ENCODE measurements at places on chromosomes 5 and 9.
A peak's percentile ranks its signal among the peaks of the same experiment; 100 is the strongest.

- no peak for DNase-seq
These were observed 57.7 kb upstream of the MEF2C start for GRCh38 chr5:88940713-88941112.

- no peak for DNase-seq
These were observed 187.0 kb upstream of the KCNN2 start for GRCh38 chr5:114174837-114175236.

GRCh38 chr5:685262-686171, 7.6 kb downstream of the TPPP start:
- DNase-seq: no peak

DNA sequence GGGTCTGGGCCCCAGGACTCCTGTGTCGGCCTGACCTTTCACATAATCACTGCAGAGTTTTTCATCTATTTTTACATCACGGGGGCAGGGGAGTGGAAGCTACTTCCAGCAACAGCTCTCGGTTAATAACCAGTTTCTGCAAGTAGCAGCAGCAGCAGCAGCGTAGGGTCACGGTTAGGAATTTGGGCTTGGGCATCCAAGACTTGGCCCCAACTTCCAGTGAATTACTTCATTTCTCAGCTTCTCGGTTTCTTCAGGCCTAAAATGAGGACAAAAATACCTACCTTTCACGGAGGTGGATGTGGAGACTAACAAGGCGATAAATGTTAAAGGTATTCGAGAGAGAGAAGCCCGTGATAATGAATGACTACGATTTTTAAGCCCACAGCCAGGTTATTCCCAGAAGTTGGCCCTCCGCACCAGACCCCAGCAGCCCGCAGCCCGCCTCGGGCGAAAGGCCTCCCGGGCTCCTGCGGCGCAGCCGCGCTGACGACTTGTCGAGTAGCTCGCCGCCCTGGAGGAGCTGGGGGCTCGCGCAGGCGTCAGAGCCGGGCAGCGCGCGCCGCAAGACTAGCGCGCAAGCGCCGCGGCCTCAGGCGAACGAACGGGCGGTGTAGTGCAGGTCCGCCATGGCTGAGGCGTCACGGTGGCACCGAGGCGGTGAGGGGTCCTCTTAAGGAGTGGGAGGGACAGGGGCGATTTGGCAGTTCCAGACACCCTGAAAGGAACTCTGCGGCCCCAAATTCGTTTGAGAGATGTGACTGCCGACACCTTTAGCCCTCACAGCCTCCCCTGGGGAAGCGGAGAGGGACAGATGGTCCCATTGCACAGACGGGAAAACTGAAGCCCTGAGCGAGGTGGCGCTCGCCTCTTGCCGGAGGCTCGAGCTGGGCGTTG, at the start of gene PKD2L2:
Gene PKD2L2, plus strand, starts transcription at position 595 of the 897 bp plus-strand sequence. Its CDS starts 35 bp downstream, at position 630.
- DNase-seq: peak; percentile 48

DNA sequence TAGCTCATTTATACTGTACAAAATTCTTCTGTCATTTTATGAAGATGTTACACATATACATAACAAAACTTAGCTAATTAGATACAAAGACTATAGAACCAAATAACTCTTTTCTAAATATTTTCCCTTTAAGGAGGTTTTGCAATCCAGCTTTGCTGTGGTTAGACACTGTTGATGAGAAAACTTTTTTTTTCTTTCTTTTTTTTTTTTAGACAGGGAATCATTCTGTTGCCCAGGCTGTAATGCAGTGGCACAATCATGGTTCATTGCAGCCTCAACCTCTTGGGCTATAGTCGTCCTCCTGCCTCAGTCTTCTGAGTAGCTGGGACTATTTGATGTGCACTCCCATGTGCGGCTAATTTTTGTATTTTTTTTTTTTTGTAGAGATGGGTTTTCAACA, 38.5 kb upstream of the CDKN2B start:
- DNase-seq: no peak

DNA sequence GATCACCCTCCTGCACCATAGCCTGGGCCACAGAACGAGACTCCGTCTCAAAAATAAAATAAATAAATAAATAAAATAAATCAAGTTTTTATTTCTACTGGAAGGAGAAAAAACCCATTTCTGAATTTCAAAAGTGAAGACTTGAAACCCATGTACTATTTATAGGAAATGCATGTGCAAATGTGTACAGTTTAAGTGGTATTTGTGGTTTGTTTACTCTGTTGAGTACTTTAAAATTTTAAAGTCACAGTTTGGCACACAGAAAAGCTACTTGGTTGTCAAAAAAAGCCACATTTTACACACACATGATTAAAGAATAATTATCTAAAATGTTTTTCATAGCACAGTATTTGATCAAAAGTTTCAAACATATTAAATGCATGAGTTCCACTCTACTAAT, 43.6 kb downstream of the NR3C1 start:
- no peak for DNase-seq

GRCh38 chr9:115164511-115164974, 46.6 kb upstream of the TNC start:
- no peak for DNase-seq

GRCh38 chr5:128528126-128528525, 9.9 kb downstream of the FBN2 start:
- DNase-seq: no peak

GRCh38 chr5:161064297-161064696, 212.3 kb upstream of the ATP10B start:
- no peak for DNase-seq

- no peak for DNase-seq
These were observed 86.4 kb downstream of the INIP start for GRCh38 chr9:112631313-112632070.

GRCh38 chr9:76629205-76629990, 134.8 kb upstream of the PCA3 start:
- no peak for DNase-seq

DNA sequence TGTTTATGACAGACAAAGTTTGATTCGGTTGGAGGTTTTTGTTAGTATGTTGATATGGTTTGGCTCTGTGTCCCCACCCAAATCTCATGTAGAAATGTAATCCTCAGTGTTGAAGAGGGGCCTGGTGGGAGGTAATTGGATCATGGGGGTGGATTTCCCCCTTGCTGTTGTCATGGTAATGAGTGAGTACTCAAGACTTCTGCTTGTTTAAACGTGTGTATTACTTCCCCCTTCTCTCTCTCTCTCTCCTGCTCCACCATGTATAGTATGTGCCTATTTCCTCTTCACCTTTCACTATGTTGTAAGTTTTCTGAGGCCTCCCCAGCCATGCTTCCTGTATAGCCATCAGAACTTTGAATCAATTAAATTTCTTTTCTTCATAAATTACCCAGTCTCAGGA, 415.1 kb downstream of the HCN1 start:
- no peak for DNase-seq

- no peak for DNase-seq
These were observed 23.6 kb upstream of the CEMIP2 start for GRCh38 chr9:71791875-71792274.

DNA sequence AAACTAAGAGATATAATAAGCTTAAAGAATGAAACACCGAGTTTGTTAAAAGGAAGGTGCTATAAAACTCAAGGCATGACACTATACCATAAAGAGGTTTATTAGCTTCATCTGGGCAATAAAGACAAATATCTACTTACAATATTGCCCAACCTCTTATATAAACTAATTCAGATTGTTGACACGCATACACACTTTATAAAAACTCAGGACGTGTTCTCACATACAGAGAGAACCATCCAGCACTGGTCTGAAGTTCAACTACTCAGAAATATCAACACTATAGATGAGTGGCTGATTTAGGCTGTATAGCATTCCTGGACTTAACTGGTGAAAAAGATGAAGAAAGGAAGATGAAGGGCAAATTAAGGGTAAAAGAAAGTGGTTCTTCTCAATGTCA, 81.2 kb downstream of the FRMD3 start:
- DNase-seq: no peak

DNA sequence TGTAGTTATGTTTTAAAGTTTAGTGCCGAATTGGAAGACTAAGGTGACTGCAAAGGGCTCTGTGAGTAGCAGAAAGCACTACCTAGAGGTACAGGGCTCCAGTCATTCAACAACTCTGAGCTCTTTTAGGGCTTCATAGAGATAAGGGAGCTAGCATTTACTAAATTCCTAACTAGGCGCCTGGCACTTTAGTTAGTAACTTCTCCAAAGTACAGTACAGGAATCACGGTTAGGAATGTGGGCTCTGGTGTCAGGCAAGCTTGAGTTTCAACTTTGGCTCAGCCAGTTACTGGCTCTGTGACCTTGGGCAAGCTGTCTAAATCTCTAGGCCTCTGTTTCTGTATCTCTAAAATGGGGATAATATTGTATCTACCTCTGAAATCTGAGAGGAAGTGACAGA, 115.3 kb downstream of the SLIT3 start:
- DNase-seq: no peak

DNA sequence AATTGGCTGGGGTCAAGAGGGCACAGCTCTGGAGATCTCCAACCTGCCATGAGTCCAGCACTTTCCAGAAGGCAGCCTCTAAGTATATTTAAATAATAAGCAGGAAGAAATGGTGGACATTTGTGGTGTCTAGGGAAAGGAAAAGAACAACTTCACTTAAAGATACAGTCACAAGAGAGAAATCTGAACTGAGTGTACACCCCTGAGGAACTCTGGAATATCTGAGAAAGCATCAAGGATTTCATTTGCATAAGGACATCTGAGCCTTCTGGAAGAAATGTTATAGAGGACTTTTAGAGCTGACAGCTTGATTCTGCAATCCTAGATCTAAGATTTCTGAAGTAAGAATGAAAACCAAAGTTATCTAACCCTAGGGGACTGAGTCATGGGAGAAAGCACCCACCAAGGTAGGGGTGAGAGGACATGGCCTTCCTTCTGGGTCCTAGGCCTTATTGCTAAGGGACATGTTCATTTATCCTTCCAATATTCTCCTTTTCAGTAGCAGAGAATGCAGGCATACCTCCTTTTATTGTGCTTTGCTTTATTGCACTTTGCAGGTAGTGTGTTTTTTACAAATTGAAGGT, 253.4 kb upstream of the SLC24A2 start:
- DNase-seq: no peak

GRCh38 chr5:42059291-42059690, 134.2 kb downstream of the FBXO4 start:
- DNase-seq: no peak

DNA sequence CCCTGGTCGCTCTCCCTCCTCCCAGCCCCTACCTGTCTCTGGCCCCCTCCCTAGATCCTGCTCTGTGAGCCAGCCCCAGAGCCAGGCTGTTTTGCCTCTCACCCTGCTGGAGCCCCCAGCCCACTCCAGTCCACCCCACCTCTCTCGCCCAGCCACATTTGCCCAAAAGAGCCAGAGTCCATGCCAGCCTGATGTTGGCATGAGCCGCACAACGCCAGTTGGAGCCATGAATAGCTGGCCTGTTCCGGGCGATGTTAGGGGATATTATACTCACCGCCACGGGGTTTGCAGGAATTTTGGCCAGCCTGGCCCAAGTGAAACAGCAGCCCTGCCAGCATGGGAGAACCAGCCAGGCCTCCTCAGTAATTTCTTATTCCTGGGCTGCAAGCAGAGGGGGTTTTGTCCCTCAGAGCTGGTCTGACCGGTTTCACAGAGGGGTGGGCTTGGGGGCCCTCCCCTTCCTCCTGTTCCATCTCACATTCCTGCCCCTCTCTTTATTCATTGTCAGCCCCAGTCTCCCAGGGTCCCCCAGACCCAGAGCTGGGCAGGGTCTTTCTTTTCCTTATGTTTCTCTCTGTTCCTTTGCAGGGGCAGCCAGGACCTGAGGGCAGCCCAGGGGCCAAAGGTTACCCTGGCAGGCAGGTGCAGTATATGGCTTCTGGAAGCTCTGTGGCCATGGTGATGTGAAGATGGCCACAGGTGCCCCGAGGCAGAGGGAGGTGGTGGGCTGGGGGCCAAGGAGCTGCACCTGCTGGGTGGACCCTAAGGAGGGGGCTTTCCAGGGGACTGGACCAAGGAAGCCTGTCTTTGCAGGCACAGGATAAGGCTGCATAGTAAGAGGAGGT, 50.1 kb downstream of the COL27A1 start:
- DNase-seq: no peak

DNA sequence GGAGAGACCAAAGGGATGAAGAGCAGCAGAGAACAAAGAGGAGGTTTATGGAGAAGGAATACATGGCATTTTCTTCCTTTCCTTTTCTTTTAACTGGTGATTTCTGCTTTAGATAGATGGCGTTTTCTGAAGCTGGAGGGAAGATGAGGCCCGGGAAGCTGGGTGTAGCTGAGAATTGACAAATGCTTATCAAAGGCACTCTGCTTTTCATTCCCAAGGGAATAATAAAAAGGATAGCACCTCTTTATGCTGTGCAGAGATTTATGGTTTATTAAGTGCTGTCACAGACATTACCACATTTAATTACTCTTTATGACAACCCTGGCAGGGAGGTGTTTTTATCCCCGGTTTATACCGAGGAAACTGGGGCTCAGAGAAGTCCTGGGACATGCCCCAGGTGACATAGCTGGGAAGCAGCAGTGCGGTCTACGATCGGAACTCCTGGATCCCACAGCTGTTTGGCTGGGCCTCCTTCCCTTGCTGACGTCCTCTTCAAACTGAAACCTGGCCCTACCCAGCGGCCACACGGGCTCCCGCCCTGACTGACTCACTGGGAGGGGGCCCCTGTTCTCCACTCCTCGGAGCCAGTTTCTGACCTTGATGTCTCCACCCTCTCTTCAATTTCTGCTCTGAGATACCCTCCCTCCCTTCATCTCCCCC, 8.2 kb upstream of the EPB41L4B start:
- DNase-seq: no peak

DNA sequence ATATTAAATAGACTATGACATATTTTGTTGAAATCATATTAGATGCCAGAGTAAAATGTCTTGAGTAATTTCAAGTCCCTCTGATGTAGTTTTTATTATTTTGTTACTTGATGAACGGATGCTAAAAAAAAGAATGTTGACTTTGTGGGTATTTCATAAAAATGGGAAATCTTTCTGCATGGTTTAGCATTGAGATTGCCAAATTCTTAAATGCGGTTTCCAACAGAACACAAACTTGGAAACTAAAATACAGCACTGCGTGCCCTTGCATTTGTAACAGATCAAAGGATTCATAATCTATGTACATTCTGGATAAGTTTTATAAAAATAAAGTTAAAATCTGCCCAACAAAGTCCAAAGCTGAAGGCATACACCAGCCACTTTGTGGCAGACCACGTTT, 425.5 kb upstream of the DAB2 start:
- DNase-seq: no peak

DNA sequence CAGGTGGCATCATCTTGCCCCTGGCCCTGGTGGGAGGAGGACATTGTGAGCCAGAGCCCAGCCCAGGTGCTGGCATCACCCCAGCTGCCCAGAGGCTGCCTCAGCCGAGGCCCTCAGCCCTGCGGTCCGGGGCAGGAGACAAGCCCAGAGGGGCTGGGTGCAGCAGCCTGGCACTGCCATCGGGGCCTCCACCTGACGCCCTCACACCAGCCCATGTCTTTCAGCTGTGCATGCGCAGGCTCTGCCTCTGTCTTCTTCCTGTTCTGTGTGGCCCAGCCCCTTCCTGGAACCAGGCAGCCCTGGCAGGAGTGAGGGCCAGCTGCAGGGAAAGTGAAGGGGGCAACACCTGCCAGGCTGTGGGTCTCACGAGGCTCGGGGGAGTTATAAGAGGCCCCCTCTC, 4.8 kb upstream of the CEL start:
- DNase-seq: no peak

- no peak for DNase-seq
These were observed 48.8 kb downstream of the SLC1A3 start for GRCh38 chr5:36655161-36655560.

GRCh38 chr9:78695519-78695918, 398.6 kb downstream of the PSAT1 start:
- no peak for DNase-seq

Data from activated naive CD4-positive, alpha-beta T cell (primary cell).